Myocyte (in vitro differentiated cells): ENCODE measurements at places on chromosomes 5 and 9. TPM values are rescaled to one million over a fixed set of nuclear protein-coding genes. Genes with fewer than 3 reads are reported as not detected.

Gene ROPN1L
- 0.68 and 0.94 TPM in 2 replicates for total RNA-seq

Gene GKAP1
- total RNA-seq = 2.7 and 4.3 TPM in 2 replicates

Gene HAVCR1
- total RNA-seq = 0.43 TPM in 1 of 2 replicates, not detected in the other

Gene SNX24
- total RNA-seq = 12.7 and 15.7 TPM in 2 replicates

Gene MGAT1
- total RNA-seq = 120 and 152 TPM in 2 replicates

Gene SPEF2
- total RNA-seq = 1.6 and 8.4 TPM in 2 replicates

Gene TUSC1
- 13.6 and 18.6 TPM in 2 replicates for total RNA-seq

Gene SPACA9
- total RNA-seq = 1.7 and 3.5 TPM in 2 replicates

Gene PKN3
- total RNA-seq = 2.0 TPM in 2 replicates

Gene CNTFR
- 0.05 TPM in 1 of 2 replicates, not detected in the other for total RNA-seq

Gene SPATA31E1
- total RNA-seq = not detected in 2 replicates

Gene C9orf153
- 0.45 TPM in 1 of 2 replicates, not detected in the other for total RNA-seq

Gene IFNB1
- total RNA-seq = not detected in 2 replicates

Gene PCDHGA8
- 1.6 and 2.2 TPM in 2 replicates for total RNA-seq

Gene MCTP1
- 3.3 and 5.2 TPM in 2 replicates for total RNA-seq

Gene SLCO6A1
- total RNA-seq = 0.16 TPM in 1 of 2 replicates, not detected in the other

Gene ISL1
- 0.10 TPM in 1 of 2 replicates, not detected in the other for total RNA-seq
